ENCODE measurements at places on chromosomes 6 and 20.

DNA sequence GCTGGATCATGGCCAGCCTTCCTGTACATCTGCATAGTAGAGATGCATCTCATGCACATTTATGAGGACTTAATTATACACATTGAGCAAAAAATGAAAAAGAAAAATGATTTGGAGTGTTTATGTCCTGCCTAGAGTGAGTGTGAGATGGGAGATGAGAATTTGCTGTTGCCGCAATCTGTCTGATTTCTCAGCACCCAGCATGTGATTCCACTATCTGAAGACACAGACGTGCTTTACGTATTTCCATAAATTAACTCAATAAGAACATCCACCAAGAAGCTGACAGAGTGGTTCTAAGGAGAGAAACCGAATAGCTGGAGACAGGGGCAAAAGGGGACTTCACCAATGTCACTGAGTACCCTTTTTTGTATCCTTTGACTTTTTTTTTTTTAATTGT lies 15.2 kb downstream of the EDEM2 start:
- no peak for DNase-seq

DNA sequence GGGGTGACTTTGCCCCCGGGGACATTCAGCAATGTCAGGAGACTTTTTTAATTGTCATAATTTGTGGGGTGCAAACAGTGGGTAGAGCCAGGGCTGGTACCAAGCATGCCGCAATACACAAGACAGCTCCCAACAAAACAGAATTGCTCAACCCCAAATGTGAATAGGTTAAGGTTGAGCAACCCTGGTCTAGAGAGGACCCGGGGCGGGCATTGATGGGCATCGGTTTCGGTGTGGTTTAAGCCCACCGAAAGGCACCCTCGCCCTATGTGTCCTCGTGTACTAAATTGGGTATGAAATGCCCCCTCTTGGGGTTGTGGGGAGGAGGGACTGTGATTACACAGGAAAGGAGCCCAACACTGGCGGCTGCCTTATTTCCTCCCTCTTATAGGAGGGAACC lies 36.0 kb downstream of the KIAA1755 start:
- DNase-seq: no peak

DNA sequence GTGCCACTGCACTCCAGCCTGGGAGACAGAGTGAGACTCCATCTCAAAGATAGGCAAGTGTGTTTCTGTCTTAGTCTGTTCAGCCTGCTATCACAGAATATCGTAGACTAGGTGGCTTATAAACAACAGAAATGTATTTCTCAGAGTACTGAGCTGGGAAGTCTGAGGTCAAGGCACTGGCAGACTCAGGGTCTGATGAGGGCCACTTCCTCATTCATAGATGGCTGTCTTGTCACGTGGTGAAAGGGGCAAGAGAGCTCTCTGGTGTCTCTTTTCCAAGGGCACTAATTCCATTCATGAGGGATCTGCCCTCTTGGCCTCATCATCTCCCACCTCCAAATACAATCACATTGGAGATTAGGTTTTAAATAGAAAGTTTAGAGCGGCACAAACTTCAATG lies 95.6 kb upstream of the PHACTR3 start:
- no peak for DNase-seq

DNA sequence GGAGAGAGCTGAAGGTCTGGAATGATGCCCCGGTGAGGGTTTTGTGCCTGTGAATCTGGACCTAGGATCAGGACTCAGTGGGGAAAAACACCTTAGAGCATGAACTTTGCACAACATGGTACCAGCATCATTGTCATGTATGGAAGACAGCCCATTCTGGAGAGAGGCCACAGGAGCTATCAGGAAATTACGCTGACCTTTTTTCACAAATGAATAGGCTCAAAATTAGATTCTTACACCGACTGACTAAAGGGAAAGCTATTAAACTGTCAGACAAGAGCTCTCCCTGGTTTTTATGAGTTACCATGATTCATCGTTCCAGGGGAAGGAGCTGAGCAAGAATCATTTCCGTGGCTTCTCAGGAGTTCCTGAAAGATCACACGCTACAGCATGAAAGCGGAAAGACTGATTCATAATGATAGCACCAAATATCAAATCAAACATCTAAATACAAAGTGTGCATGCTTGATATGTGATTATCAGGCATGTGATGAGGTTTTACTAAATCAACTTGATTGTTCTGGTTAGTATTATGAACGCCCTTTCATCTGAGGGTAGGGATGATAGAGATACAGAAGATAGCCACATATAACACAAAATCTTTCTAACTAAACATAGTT lies 224.9 kb upstream of the SMLR1 start:
- DNase-seq: no peak

DNA sequence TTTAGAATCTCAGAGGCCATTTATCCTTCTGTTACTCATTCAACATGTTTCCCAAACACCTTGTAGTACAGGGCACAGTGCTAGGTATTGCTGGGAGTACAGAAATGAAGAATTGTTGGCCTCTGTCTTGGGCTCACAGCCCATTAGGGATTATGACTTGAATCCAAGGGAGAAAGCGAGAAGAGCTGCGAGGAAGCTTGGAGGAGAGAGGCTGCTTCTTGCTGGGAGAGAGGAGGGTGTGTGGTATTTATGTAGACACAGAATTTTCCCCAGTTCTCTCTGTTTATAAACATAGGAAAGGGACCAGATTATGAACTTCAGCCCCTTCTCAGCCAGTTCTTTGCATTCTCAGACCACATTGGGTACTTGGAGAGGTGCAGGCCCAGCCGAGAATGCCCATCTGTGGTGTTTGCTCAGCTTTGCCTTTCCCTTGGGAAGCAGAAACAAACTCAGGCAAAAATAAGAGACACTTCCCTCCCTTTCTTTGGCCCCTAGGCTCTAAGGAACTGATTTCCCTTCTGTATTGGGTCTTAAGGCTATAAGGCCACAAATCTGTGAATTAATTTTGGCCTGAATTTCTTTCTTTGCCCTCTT lies 17.9 kb downstream of the CHMP4B start:
- no peak for DNase-seq

DNA sequence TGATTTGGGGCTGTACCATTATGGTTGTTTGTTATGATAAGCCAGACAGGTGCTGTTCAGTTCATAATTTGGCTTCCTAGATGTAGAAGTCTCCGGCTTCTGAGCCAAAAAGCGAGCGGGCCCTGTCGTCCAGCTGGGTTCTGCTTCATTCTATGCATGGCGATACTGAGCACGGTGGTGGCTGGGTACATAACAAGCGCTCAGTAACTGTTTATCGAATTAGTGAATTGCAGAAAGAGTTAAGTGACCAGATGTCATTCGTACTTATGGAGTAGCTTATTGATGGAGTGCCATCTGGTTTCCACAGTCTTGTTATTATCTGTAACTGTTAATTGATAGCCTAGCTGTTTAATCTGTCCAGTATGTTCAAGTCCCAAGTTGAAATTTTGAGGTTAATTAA lies 85.0 kb downstream of the DTD1 start:
- DNase-seq: no peak

- no peak for DNase-seq
Measured at GRCh38 chr6:151723152-151723551, 84.3 kb upstream of the ESR1 start.

DNA sequence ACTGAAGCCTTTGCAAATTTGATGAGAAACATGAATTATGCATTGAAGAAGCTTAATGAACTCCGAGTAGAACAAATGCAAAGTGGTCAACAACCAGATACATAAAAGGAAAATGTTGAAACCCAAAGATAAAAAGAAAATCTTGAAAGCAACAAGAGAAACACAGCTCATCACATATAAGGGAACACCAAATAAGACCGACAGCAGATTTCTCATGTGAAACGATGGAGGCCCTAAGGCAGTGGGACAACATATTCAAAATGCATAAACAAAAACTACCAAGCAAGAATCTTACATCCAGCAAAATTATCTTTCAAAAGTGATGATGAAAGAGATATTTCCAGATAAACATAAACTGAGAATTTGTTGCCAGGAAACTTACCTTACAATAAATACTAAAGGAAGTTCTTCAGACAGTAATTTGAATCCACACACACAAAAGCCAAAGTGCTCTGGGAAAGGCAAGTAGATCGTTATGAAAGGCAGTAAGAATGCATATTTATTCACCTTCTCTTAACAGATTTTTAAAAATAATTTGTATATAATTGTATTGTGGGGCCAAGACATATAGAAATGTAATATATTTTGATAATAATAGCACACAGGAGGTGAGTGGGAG lies 22.5 kb downstream of the SLC52A3 start:
- DNase-seq: no peak

DNA sequence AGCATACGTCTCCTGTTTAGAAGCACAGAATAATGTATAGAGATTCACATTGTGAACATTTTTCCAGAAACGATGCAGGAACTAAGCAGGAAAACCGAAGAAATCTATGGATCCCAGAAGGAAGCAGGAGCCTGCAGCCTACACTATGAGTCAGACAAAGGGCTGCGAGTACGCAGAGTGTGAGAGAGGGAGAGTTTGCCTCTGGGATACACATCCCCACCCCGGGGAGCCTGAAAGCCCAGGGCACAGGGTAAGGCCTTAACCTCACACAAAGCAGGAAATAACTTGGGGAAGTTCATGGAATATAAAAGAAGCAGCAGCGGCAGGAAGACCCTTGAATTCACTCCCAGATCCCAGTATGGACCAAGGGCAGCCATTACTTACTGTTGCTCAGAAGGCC lies 842.1 kb upstream of the MANEA start:
- DNase-seq: no peak

GRCh38 chr20:49983123-49983847 lies 505 bp downstream of the SNAI1 start:
- no peak for DNase-seq

DNA sequence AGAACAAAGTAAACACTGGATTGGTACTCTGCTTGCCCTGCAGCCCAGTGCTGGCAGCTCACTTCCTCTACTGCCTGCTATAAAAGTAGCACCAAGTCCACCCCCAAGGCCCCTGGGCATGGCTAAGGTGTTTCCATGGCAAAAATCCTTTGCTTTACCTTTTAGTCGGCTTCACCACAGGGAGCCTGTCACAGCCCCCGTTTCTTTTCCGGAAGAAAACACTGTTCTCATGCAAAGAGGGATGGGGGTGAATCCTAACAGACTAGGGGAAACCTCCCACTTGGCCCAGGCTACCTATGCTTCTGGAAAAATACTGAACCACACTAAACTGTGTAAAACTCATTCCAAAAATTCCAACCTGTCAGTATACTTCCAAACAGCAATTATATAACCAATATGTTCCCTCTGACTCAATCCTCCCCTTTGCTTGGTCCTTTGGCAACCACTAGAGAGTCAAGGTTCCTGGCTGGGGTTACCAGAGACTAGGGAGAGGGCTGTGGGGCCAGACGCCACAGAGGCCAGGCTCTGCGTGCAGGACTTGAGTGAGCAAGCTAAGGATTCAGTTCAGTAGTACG lies 16.1 kb downstream of the PPIL1 start:
- no peak for DNase-seq

GRCh38 chr6:19848465-19849029 lies 11.4 kb downstream of the ID4 start:
- no peak for DNase-seq

- peak; percentile 40 for DNase-seq
Measured at GRCh38 chr6:41336824-41337223, 1.4 kb downstream of the NCR2 start.

Data from NCI-H345 (cell line).